ENCODE measurements at places on chromosomes 3 and 15. TPM values are rescaled to one million over a fixed set of nuclear protein-coding genes. Genes with fewer than 3 reads are reported as not detected.

The TUSC7 gene
- total RNA-seq = not detected

The SETD2 gene
- total RNA-seq = 24.2 TPM

The MESP1 gene
- 1.3 TPM for total RNA-seq

The CHRNA3 gene
- not detected for total RNA-seq

The SH2D7 gene
- not detected for total RNA-seq

The NDN gene
- 59.2 TPM for total RNA-seq

The CHRFAM7A gene
- total RNA-seq = 10.2 TPM

The NCBP2 gene
- total RNA-seq = 22.1 TPM

The PPM1L gene
- 16.4 TPM for total RNA-seq

The TRPM1 gene
- under 0.01 TPM for total RNA-seq

The ROPN1 gene
- total RNA-seq = not detected

The XCR1 gene
- total RNA-seq = not detected

The SYNPR gene
- total RNA-seq = under 0.01 TPM

The PLA1A gene
- not detected for total RNA-seq

The PPP1R14D gene
- not detected for total RNA-seq

The ALDH1L1 gene
- under 0.01 TPM for total RNA-seq

The MUSTN1 gene
- 0.27 TPM for total RNA-seq

The TNFAIP8L3 gene
- total RNA-seq = not detected

All from hematopoietic multipotent progenitor cell (in vitro differentiated cells).